ENCODE measurements at places on chromosomes 3 and 15.

GRCh38 chr3:77093101-77093500 is 53.2 kb downstream of the ROBO2 start:
- DNase-seq, result no peak

DNA sequence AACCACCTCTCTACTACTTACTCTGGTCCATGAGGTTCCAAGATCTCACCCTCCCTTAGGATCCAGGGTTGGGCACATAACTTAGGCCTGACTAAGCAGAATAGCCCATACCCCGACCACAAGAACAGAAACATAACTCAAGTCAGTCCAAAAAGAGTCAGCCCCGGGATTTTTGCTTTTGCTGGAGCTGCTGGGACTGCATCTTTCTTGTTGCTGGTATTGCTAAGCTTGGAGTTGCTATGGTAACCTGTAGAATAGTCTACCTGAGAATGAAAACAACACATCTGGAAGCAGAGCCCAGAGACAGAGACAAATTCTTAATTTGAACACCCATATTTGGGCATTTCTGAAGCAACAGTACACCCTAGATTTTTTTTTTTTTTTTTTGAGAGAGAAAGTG is 6.5 kb downstream of the RUBCN start:
- DNase-seq, result peak; percentile 85

DNA sequence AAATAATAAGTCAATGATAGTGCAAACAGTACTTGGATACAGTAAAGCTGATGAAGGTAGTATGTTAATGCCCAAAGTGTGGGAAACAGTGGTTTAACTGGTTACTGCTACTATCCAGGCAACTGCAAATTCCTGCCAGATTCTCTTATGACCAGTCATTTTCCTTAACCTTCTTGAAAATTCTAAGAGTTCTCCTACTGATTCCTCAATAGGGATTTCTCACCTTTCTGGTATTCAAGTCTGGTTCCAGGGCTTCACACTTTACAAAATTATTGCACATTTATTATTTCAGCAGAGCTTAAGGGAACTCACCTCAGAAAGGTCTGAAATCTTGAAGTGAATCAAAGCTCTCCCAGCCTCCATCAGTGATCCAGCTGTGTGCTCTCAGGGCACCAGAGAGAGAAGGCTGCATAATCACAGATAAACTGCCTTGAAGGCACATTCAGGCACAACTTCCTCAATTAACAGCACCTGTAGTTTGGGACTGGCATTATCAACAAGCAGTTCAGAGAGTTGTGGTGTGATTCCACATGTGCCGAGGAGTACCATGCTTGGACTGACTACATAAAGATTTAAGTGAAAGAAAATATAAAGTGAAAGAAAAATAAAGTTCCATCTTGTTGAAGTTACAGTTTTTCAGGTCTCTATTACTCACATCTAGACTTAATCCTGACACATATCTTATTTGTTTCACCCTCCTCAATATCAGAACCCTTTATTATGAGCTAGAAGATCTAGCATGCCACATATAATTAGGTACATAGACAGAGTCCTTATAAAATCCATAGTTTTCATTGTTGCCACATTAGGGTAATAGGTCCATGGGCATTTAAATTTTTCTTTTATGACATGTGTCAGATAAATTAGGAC is 59.5 kb upstream of the TIPARP start:
- no peak for DNase-seq

DNA sequence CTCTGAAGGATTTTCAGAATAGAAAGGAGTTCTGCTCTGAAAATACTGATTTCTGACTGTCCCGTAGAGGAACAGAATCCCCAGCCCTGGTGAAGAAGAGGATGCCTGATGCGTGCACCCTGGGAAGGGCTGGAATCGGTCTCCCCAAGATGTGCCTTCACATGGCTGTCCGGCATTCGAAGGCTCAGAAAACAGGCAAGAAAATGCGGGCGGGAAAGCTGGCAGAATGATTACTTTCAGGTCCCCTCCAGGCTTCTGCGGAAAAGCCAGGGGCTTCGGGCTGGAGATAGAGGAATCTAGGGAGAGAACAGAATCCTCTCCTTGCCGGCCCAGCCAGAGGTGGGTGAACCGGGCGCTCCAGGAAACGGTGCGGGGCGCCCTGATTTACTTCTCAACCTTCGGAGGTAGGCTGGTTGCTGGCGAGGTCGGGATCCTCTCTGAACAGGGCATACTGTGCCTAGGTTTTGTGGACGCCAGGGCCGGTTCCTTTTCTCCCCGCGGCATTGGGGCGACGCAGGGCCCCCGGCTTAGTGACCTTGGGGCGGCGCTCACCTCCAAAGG is 2.5 kb downstream of the FOXL2NB start:
- no peak for DNase-seq

DNA sequence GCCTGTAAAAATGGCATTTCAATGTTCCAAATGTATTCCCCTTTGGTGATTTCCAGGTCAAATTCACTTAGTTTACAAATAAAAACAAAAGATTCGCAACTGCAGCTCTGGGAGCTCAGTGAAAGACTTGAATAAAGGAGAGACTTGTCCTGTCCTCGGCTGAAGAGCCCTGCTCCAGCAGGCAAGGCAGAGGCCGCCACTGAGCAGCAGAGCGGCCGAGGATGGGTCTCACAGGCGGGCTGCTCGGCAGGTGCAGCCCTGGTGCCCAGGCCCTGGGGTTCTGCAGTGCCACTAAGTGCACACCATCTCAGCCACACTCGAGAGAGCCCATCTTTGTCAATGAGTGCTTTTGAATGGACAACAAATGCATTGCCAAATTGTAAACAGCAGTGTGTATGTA is 856.2 kb downstream of the AGBL1 start:
- no peak for DNase-seq

DNA sequence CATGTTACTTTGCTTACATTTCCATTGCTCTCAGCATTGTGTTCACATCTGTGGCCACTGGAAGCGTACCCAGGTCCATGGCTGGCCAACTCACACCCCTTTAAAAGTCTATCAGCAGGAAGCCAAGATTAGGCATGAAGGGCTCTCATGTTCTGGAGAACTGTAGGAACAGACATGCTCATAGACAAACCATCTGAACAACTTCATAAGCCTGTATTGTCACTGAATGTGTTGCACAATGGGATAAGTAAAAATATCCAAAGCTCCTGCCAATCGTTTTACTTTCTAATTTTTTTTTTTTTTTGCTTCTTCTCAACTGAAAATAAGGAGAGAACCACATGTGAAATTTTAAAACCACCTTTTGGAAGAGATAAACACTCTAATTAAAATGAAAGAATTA is 6.4 kb downstream of the RPLP1 start:
- no peak for DNase-seq

- no peak for DNase-seq
These were observed 40.1 kb upstream of the MITF start for GRCh38 chr3:69699183-69699582.

DNA sequence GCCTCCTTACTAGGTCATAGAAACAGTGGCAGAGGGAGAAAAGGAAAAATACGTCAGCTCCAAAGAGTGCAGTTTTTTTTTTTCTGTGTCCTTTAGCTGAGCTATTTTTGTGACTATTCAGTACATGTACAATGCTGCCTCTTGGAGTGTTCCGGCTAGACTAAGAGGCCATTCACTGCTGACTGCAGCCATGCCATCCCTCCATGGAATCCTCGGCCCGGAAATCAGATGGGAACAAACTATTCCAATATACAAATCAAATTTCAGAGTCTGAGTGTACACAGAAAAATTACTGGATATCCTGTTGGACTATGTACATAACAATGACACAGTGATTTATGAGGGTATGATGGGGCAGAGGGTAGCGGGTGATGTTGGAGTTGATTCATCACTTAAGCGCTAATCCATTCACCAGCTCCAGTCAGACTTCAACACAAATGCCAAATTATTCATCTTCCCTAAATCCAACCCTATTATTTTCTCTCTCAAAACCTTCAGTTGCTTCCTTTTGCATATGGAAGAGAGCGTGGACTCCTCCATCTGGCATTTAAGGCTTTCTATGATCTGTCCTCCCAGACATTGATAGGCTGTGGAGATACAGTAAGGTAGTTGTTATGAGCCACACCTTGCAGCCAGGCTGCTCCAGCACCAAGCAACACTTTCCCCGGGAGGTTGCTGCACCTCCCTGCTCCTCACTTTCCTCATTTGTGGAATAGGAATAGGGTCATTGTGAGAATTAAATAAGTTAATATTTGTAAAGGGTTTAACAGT is 109.1 kb downstream of the LPP start:
- peak; percentile 84 for DNase-seq

Measured in RWPE1 (cell line).